ENCODE measurements at places on chromosomes 3 and 15.

GRCh38 chr15:49023354-49023753 is 22.9 kb downstream of the SECISBP2L start:
- DNase-seq: no peak

- no peak for DNase-seq
Observed at GRCh38 chr3:66407611-66408218, 93.1 kb downstream of the LRIG1 start.

GRCh38 chr15:71600237-71600636 is 210.1 kb upstream of the NR2E3 start:
- no peak for DNase-seq

DNA sequence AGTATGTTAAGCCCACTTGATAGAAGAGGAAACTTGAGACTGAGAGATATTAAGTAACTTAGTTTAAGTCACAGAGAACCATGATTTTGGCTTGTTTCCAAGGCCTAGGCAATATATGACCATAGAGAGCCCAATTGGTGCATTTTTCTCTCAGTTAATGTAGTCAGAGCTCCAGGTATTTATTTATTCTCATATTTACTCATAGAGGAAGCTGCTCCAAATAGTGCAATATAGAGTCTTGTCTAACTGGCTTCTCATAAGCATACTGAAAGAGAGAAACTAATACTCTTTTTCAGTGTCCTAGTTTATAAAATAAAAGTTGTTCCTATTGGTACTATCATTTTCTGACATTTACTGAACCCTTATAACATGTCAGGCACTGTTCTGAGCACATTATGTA is 15.2 kb downstream of the TRNT1 start:
- no peak for DNase-seq

- no peak for DNase-seq
Observed at GRCh38 chr3:114974387-114974786, 172.7 kb downstream of the ZBTB20 start.

DNA sequence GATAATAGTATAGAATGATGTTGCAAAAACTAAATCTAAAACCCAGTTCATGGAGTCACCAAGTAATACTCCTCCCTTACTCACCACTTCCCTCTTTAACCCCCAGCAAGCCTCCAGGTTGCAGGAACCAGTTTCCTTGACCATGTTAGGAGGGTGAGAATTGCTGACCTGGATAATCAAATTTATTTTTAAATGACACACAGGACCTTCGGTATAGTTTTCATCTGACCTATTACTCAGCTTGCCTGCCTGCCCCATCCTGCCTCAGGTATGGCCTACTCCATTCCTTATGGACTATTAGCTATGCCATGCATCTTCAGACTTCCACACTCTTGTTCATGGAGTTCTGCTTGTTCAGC is 883 bp downstream of the RTP4 start:
- no peak for DNase-seq

- DNase-seq: peak; percentile 84
Observed at GRCh38 chr3:168884353-168884903, 779.1 kb downstream of the MECOM start.

DNA sequence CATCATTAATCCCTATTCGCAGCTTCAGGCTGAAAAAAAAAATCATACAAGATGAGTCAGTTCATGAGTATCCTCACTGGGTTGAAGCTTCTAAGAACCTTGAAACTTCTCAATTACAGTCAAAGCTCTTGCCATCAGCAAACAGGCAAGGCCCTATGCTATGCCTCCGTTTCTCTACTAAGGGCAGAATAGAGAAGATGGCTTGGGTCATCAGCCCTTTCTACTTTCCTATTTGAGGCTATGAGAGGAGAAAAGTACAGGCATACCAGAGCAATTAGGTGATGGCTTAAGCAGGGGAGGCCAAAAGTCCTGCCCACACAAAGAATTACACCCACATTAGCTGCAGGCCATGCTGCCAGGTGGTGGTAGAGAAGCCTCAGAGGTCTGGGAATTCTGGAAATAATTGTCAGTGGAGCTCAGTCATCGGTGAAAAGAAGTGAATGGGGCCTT is 89.0 kb downstream of the MRPL46 start:
- DNase-seq: no peak

- DNase-seq: no peak
Observed at GRCh38 chr15:31051496-31052080, 49.9 kb downstream of the TRPM1 start.

DNA sequence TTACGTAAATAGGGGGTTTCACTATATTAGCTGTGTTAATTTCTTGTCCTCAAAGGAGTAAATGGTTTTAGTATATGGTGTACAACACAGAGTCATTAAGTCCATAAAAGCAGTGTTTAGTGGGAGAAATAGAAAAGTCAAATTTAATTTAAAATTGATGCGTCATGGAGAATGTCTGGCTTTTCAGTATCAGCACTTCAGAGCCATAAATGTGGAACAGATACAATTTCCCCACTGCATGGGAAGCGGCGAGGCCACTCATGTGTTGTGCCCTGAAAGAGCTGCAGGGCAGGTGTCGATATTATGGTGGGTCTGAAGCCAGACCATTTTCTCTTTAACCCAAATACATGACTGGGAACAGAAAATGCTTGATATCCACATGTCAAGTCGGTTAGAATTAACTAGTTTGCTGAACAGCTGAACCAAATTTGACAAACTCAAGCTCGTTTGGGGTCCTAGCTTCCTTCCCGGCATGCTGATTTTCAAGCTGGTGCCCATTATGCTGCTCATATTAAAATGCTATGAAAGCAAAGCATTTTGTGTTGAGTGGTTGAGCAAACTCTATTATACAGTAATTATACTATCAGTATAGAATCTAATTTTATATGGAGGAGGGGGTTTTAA is 364.6 kb upstream of the TBL1XR1 start:
- no peak for DNase-seq

DNA sequence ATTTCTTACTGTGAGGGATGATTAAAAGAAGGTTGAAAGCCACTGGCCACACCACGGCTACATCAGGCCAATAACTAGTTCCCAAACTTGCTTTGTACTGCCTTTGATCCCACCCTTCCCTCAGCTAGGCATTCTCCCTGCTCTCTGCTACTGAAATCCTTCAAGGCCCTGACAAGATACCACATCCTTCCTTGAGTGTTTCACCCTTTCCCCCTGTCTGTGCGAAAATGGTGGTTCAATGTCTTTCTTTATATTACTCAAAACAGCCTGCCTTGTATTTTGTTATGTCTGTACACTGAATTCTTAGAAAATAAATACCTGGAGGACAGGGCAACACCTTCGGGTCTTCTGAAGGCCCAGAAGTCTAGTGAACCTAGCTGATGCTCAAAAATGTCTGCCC is 932 bp upstream of the VPS8 start:
- DNase-seq: no peak

DNA sequence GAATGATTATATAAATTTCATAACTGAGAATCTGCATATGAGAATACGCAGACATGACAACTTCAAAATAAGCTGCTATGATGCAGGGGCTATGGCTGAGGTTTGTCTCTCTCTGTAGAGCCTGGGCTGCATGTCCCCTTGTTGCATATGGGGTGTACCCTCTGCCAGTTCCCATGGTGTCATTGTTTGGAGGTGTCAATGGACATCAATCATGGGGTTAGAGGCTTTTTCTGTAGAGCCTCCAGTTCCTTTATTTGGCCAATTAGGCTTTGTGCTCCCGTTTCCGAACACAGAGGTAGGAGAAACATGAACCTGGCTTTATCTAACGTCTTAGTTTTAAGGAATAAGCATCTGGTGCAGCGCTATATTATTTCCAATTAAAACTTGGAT is 77.3 kb upstream of the RARB start:
- no peak for DNase-seq

DNA sequence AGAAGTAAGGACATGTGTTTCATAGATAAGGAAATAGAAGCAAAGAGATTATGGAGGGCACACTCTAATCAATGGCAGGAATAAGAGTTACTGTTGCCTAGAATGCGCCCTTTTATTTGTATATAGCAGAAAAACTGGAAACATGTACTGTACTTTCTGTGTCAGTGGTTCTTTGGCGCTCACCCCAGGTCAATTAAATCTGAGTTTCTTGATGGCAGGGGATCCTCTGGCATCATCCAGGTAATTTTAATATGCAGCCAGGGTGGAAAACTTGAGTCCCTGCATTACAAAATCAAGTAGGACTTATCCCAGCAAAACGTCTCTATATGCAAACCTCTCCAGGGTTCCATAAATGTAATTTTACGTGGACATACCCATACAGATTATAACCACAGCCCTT is 284.1 kb downstream of the IL5RA start:
- DNase-seq: no peak

GRCh38 chr15:25464383-25464782 is 25.6 kb upstream of the UBE3A start:
- no peak for DNase-seq

DNA sequence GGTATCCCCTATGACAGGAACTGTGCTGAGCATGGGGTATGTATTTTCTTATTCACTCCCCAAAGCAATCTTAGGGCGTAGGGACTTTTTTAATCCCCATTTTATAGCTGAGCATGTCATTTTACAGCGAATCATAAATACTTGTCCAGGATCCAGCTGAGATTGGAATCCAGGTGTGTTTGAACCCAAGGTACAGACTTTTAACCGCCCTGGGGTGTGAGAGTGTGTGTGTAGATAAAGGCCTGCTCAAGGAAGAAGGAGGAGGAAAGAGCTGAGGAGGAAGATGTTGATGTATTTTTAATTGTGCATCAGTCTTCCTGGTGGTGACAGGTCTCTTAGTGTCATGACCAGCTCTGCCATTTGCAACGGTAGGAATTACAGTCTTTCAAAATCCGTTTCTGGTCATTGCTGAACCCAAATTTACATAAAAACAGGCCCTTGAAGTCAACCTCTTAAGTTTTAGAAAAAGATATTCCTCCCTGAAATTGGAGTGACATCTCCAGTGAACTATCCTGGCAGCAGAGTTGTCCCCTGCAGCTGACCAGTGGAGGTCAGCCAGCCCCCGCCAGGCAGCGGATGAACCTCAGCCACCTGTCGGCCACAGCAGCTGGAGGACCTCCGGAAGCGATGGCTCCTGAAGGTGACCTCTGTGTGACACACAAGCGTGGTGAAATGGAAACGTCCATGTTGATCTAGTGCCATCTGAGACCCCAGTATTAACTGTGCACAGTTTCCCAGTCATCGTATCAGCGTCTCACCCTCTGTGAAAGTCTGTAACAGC is 92.8 kb upstream of the MITF start:
- DNase-seq: no peak

DNA sequence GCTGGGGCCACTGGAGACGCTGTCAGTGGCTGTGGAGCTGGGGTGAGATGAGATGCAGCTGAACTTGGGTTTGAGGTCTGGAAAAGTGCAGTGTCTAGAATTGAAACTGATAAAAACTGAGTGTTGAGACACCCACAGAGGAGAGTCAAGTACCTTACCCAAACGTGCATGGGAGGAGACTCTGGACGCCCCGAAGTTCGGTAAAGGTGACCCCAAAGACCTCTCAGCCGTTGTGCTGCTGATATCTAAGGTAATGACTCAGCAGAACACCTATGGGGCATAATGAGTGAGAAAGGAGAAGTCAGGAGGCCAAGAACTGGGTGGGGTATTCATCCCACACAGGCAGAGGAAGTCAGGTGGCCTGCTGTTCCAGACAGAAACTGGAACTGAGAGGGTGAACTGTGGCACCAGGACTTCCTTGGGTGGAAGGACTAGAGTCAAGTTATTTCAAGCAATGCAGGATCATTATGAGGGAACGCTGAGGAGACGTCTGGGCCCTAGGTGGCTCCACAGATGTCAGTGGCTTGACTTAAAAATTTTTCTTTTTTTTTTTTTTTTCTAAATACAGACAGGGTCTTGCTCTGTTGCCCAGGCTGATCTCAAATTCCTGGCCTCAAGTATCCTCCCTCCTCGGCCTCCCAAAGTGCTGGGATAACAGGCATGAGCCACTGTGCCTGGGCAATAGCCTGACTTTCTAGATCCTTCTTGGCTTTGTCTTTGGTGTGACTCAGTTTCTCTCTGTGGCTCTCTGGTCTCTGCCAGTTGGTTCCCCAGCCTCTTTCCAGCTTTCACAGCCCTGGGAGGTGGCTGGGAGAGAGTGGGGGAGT is 67.6 kb upstream of the GCNT3 start:
- no peak for DNase-seq

- no peak for DNase-seq
Observed at GRCh38 chr15:73746883-73747282, 6.3 kb downstream of the INSYN1 start.

- no peak for DNase-seq
Observed at GRCh38 chr15:77627067-77627466, 5.6 kb downstream of the LINGO1 start.

DNA sequence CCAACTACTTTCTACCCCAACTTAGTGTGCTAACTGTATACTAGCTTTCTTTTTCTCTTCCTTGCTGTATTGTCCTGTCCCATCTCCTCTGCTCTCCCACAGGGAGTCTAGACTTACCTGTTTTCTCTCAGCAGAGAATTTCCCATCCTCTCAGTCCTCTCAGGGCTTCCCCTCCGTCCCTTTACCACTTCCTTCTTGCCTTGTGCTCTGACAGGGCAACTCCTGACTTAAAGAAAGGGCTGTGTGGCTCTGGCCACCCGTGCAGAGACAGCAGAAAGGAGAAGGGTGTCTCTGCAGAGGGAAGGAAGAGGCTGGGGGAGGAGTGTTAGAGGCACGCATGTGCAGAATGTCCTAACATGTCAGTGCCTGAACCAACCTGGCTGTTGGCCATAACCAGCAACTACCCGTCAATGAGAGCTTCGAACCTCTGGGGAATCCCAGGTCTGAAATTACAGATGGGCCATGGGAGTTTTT is at the start of gene GCSAM:
Gene GCSAM, minus strand, starts transcription at position 274 of the 474 bp plus-strand sequence. Its CDS starts 128 bp downstream, at position 146.
- DNase-seq: no peak

DNA sequence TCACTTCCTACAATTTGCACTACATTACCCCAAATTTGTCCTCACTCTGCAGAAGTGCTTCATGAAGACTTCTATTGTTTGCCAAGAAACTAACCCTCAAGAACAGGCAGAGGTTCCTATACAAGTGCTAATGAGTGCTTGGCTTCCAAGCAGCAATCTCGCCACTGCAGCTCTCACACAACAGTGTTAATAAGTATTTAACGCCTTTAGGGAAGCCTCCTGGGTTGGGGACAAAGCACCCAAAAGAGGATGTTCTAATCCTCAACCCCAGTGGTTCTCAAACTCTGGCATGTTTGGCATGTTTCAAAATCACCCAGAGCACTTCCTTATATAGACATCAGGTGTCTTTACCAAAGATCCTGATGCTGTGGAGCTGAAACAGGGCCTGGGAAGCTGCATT is 64.6 kb downstream of the ZIC4 start:
- no peak for DNase-seq

DNA sequence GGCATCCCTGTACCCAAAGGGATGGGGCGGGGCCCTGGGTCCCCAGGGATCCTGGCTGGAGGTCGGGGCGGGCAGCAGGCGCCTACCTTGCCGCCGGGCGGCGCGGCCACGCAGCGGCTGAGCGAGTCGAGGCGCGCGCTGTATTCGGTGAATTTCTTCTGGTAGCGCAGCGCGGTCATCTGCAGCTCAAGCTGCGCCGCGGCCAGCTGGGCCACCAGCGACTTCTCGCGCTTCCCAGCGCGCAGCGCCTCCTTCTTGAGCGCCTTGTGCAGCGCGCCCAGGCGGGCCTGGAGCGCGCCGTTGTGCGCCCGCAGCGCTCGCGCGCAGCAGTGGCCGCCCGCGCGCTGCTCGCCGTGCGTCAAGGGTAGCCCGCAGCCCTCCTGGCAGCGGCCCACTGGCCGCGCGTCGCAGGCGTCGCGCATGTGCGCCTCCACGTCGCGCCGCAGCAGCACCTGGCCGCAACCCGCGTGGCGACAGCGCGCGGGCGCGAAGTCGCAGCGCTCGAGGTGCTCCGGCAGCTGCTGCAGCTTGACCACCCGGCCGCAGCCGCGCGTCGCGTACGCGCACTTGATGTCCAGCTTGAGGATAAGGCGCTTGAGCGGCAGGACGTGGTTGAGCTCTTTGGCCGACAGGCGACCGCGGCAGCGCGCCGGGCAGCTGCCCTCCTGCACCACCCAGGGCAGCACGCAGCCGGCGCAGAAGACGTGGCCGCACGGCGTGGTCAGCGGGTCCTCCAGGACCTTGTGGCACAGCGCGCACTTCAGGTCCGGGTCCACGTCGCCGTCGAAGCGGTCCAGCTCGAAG is 522 bp downstream of the PDZRN3 start:
- DNase-seq: no peak
